ENCODE measurements at places on chromosomes 5 and 9.

- no peak for DNase-seq
Observed at GRCh38 chr9:100129772-100130171, 30.7 kb downstream of the INVS start.

DNA sequence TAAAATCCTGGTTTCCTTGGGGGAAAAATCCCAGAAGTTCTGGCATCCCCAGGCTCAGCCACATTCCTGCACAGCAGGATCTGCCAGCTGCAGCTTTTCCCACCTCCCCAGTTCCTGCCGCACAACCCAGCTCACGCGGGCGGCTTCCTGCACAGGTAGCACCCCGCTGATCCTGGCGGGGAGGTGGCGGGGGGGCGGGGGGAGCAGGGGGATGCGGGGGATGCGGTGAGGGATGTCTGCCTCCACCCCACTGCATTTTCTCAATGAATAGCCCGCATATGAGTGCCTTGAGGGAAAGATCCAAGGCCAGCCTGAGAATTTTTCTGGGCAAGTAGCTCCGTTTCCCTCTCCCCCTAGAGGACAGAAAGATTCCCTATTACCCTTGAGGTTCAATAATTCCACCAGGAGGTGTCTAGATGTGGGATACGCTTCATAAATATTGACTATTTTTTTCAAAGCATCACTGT lies 21.1 kb downstream of the GFPT2 start:
- no peak for DNase-seq

DNA sequence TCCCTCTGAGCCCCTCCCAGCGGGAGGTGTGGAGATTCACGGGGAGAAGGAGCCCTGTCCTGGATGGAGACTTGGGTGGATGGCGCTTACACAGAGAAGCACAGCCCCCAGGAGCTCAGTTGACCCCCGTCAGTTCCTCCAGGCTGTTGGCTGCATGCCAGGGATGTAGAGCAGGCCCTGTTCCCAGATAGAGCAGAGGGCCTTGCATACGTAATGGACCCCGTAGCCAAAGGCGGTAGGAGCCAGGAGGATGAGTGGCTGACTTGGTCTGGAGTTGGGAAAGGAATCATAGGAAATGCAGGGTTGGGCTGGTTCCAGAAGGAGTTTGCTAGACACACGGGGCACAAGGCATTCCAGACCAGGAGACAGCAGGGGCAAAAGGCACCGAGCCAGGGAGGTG lies 2.5 kb downstream of the PMPCA start:
- DNase-seq, result no peak

GRCh38 chr5:130966990-130967525 lies 198.0 kb downstream of the HINT1 start:
- DNase-seq, result no peak

DNA sequence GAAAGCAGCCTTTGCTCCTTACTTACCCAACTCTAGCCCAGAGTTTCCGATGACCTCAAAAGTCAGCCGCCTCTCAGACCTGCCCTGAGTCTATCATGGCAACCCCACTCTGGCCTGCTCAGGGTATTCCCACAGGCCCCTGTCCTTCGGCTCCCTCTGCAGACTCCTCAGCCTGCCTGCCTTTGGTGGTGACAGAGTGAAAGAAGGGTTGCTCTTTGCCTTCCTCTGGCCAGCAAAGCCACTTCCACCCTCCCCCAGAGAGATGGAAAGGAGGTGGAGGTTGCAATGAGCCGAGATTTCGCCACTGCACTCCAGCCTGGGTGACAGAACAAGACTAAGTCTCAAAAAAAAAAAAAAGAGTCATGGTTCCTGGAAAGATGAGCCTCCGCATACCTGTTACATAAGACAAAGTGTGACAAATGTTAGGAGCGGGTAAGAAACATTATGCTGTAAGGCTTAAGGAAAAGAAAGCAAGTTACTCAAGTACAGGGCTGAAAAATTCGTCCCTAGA lies 2.3 kb upstream of the SMIM33 start:
- no peak for DNase-seq
